Hair follicle dermal papilla cell (primary cell): ENCODE measurements at places on chromosomes 5 and 9. TPM values are rescaled to one million over a fixed set of nuclear protein-coding genes. Genes with fewer than 3 reads are reported as not detected.

SLC25A2 gene
- 1.3 and 1.9 TPM in 2 replicates for total RNA-seq

NRARP gene
- total RNA-seq, result not detected in 2 replicates

CDH6 gene
- total RNA-seq, result 1.5 and 2.1 TPM in 2 replicates

NEUROG1 gene
- not detected in 2 replicates for total RNA-seq

PCDHA10 gene
- total RNA-seq, result 0.32 and 0.85 TPM in 2 replicates

PCDHA11 gene
- 0.24 and 0.49 TPM in 2 replicates for total RNA-seq

PAPPA gene
- 165 and 230 TPM in 2 replicates for total RNA-seq

CRB2 gene
- total RNA-seq, result under 0.01 and 0.16 TPM in 2 replicates

SPATA31A3 gene
- total RNA-seq, result not detected in 2 replicates

GLDC gene
- total RNA-seq, result not detected in 2 replicates

TMEM174 gene
- not detected in 2 replicates for total RNA-seq

FRRS1L gene
- 1.9 and 4.5 TPM in 2 replicates for total RNA-seq

LRRC19 gene
- total RNA-seq, result not detected in 2 replicates

GARNL3 gene
- total RNA-seq, result 2.9 and 7.3 TPM in 2 replicates

BHMT2 gene
- total RNA-seq, result 12.4 and 17.5 TPM in 2 replicates

PDLIM4 gene
- 65.0 and 78.2 TPM in 2 replicates for total RNA-seq

FAM151B gene
- total RNA-seq, result 10.1 and 14.3 TPM in 2 replicates

LIX1 gene
- total RNA-seq, result not detected in 2 replicates

RLN2 gene
- total RNA-seq, result not detected in 2 replicates

LHX3 gene
- total RNA-seq, result not detected in 2 replicates

TRPM6 gene
- total RNA-seq, result under 0.01 and 0.12 TPM in 2 replicates

TLX3 gene
- not detected in 2 replicates for total RNA-seq

FAM81B gene
- not detected in 2 replicates for total RNA-seq
